ENCODE measurements at places on chromosomes 2 and 18.
A peak's percentile ranks its signal among the peaks of the same experiment; 100 is the strongest.

- no peak for DNase-seq
Measured at GRCh38 chr2:222450021-222450420, 25.7 kb downstream of the SGPP2 start.

GRCh38 chr2:45643543-45644542 is 7.6 kb upstream of the PRKCE start:
- DNase-seq, result peak; percentile 58

- DNase-seq, result no peak
Measured at GRCh38 chr2:182496596-182496995, 69.8 kb upstream of the PDE1A start.

GRCh38 chr2:202624133-202624532 is 10.6 kb upstream of the FAM117B start:
- DNase-seq, result no peak

GRCh38 chr2:179265082-179265510 is 464 bp upstream of the SESTD1 start:
- DNase-seq, result no peak

- DNase-seq, result no peak
Measured at GRCh38 chr18:24995056-24995455, 356.9 kb downstream of the ZNF521 start.

DNA sequence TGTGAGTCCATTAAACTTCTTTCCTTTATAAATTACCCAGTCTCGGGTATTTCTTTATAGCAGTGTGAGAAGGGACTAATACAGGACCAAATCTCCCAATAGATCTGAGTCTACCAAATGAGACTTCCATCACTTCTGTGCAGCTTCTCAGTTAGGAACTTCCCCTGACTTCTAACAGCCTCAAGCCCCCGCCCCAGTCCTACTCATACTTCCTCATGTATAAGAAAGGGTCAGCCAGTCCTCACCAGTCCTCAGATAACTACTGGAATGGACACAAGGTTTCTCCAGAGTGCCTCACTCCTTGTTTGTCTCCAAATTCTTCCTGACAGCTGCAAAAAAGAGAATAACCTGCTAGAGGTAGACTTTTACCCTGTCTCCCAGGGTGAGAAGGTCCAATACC is 19.5 kb downstream of the TTC32 start:
- no peak for DNase-seq

GRCh38 chr18:59902131-59902992 is 2.6 kb downstream of the PMAIP1 start:
- DNase-seq, result peak; percentile 72

DNA sequence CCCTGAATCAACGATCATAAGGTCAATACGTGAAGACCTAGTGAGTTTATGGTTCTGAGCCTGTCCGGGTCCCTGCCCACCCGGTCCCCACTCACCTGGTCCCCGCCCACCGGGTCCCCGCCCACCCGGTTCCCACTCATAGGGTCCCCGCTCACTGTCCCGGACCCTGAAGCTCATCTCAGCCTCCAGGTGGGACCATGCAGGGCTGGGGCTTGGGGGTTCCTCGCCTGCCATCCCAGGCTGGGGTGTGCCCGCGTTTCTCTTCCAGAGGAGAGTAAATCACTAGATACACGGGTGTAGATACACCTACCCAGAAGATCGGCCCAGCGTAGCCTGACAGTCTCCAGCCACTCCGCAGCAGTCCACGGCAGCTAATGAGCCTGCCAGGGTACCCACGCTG is 131.5 kb downstream of the MBP start:
- DNase-seq, result no peak

DNA sequence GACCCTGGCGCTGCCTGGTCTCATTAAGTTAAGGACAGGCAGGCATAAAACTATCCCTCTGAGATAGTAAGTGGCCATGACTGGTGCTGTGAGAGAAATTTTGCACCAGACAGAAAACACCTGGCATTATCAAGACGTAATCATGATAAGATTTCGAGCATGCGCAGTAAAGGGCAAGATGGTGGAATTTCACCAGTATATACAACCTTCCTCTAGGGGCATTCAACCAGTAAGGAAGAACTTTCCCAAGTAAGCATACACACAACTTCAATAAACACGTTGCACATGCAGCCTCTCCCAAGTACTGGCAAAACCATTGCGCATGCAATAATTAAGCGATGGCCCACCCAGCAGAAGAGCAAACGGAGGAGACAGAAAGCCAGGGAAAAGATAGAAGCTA is 1376.4 kb upstream of the CRIM1 start:
- no peak for DNase-seq

- DNase-seq, result no peak
Measured at GRCh38 chr2:181764095-181764963, 84.0 kb upstream of the NEUROD1 start.

GRCh38 chr2:200365209-200365608 is 58.7 kb downstream of the SPATS2L start:
- no peak for DNase-seq

- DNase-seq, result no peak
Measured at GRCh38 chr18:10847907-10848306, 301.5 kb downstream of the PIEZO2 start.

DNA sequence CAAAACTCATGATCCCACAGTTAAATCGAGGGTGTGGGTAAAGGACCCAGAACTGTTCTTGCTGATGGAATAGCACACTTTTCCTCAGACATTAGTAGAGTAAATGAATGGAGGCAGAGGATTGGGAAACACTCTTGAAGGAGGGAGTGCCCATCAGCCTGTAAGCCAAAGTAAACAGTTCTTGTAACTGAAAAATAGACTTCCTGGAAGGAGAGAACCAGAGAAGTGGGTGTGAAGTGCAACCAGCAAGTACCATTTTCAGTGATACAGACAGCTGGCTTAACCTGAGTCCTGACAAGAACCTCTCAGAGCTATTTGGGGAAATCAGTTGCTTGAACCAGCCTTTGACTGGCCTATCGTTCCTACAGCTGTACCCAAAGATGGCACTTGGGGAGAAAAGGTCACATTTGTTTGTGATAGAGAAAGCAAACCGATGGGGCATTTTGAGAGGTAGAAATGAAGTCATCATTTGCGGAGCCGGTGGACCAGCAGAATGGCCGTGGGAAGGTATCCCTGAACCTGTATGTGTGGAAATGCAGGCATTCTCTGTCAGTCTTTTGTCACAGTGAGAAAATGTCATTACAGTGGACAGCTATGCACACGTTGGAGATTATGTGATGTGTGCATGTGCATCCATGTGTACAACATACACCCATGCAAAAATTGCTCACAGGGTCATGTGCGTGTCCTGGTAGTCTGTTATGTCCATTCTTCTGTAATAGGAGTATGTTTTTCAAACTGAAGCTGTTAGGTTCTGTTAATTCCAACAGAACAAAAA is 17.8 kb downstream of the CRIM1 start:
- DNase-seq, result no peak

DNA sequence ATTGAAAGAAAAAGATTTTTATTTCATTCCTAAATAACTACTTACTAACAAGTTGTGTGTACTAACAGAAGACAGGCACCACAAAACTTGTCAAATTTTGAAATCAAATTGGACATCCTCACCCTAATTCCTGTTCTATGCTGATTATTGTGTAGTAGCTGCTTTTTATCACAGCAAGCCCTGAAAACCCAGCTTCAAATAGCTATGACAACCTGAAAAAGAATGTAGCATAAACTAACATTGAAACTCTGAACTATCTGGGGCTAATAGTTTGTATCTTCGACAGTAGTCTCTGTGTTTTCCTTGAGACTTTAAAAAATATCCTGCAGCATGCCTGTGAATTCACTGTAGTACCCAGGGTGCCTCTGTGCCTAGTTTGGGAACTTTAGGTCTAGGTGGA is 122.6 kb downstream of the WDPCP start:
- no peak for DNase-seq

DNA sequence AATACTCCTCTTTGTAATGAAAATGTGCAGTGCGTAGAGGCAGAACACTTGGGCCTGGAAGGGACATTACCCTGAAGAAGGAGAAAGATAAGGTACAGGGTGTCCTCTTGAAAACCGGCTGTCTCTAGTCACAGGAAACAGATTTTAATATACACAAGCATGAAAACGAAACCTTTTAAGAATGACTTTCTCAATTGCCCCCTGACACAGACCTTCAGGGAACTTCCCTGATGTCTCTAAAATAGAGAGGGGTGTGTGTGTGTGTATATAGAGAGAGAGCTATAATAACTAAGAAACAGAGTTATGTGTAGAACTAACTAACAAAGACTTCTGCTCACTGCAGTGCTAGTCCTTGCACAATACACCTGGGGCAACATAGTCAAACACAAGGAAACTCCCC is 780.0 kb downstream of the CNTNAP5 start:
- no peak for DNase-seq

- no peak for DNase-seq
Measured at GRCh38 chr2:96848264-96848663, 4.4 kb upstream of the ANKRD23 start.

GRCh38 chr18:51739044-51739666 is 541.7 kb upstream of the MEX3C start:
- no peak for DNase-seq

GRCh38 chr2:173271135-173271534 is 83.5 kb upstream of the CDCA7 start:
- DNase-seq, result no peak

DNA sequence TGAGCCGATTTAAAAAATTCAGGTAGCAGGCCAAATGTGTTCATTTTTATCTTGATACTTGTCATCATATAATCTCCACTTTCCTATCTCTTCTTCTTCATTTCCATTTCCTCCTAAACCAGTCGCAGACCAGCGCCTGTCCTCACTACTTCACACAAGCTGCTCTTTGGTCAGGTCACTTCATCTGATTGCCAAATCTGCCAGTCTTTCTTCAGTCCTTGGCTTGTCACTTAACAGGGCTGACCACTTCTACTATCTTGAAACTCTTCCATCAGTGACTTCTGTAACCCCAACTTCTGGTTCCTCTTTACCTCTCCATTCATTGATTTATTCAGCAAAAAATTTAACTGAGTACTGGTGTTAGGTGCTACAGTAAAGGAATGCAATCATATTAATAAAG is 18.0 kb upstream of the SPRED2 start:
- DNase-seq, result no peak

DNA sequence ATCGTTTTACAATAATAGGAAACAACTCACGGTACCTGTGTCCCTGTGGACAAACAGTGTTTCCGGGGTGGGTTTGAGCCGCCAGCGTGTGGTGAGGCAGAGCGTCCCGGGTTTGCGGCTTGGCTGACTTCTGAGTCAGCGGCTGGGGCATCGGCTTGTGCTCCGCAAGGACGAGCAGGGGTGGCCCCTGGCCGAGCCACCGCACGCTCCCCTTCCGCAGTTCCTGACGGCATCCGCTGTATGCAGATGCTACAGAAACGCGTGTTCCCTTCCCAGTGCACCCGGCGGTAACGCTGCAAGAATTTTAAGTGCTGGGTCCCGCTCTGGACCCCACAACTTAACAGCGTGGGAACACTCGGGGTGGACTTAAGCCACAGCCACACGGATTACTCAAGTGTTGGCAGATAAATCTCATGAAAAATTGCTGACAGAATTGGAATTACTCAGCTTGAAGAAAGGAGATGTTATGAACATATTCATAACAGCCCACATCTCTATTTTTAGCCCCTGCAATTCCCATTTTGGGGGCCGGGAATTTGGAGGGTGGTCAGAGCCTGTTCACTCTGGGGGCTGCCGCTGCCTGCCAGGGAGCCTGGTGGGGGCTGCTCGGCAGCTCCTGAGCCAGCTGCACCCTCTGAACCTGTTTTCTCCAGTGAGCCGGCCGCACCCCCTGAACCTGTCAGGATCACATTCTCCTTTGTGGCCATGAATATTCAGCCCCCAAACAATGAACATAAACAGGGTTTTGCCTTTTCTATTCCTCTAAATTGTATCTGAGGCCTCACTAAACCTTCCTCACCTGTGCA is 12.6 kb upstream of the KCNG2 start:
- no peak for DNase-seq

DNA sequence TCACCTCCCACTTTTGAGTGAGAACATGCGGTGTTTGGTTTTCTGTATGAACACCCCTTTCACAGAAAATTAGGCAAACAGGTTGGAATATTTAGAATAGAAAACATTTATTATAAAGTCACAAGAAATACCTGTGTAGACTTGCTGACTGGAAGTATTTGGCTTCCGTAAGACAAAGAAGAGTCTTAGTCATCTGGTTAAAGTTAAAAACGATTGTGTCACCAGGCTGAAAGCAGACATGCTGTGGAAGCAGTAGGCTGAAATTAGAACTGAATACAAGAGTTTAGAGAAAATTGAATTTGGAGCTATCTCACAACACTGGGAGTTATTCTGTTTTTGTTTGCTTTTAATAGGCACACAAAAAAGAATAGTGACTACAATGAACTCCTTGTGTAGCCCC is 16.2 kb upstream of the CLASP1 start:
- DNase-seq, result no peak

DNA sequence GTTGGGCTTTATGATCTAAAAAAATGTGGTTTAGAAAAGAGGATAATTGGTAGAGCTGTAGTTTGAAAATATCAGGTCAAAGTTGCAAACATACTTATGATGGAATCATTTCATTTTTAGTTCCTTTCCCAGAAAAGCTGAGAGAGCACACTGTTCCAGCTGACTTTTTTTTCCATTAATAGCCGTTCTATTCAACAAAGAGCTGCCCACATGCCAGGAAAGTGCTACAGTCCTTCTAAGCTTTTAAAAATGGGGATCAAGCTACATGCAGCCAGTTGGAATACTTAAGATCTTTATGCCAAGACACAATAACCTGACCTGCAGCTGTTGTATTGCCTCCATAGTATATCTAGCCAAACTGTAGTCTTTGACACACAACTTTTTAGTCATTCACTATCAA is 111.5 kb downstream of the GALNT3 start:
- no peak for DNase-seq

DNA sequence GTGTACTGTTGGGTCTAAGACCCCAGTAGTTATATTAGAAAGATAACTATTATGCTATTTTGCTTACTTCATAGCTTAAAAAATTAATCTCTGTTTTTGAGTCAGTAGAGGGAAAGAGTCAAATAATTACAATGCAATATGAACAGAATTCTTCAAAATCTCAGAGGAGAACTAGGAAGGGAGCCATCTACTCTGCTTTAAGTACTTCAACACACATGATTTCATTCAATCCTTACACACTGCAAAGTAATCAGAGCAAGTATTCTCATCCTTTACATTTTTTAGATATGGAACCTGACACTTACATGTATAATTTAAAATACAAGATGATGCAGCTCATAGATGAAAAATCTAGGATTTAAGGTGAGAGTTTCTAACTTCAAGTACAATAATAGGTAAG is 27.7 kb downstream of the COL5A2 start:
- no peak for DNase-seq

DNA sequence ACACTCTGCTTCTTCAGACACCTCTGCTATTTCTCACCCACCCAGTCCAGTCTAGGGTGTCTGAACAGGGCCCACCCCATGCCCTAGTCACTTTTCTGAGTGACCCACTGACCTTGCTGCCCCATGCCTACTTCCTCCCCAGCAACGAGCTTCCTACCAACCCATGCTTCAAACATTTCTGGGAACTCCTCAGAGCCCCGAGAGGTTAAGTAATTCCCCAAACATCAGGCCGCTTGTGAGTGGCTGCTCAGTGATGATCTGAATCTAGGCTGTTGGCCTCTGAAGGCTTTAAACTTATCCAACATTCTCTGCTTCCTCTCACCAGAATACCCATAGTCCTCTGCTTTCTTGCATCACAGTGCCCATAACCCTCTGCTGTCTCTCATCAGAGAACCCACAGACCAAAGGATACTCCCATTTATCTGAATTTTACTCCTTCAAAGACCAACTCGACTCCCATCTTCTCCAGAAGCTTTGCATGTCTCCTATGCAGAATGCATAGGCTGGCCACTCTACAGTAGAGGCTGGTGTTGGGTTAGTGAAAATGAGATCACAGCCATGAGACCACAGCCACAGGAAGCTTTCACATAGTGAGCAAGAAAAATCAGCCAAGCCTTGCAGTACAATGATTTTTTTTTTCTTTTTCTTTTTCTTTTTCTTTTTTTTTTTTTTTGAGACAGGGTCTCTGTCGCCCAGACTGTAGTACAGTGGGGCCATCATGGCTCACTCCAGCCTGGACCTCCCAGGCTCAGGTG is 309.5 kb upstream of the LYPD1 start:
- DNase-seq, result no peak

Measured in CD4-positive, alpha-beta T cell treated with Interleukin-4 for 4 hours (primary cell).